ENCODE measurements at places on chromosomes 1 and 21. TPM values are rescaled to one million over a fixed set of nuclear protein-coding genes. Genes with fewer than 3 reads are reported as not detected.

LRRC53 gene
- not detected for total RNA-seq

BRINP2 gene
- 0.26 TPM for total RNA-seq

HPDL gene
- 0.17 TPM for total RNA-seq

NIBAN1 gene
- 91.7 TPM for total RNA-seq

SLC22A15 gene
- 21.0 TPM for total RNA-seq

OR2AK2 gene
- not detected for total RNA-seq

CD1E gene
- not detected for total RNA-seq

S100A11 gene
- 21.3 TPM for total RNA-seq

CRABP2 gene
- 70.4 TPM for total RNA-seq

CENPS gene
- 10.2 TPM for total RNA-seq

CACNA1E gene
- total RNA-seq: not detected

ARHGEF10L gene
- 13.1 TPM for total RNA-seq

HMGN1 gene
- 179 TPM for total RNA-seq

RAB25 gene
- total RNA-seq: not detected

ALPL gene
- total RNA-seq: 1.5 TPM

GPR52 gene
- total RNA-seq: 0.66 TPM

CA6 gene
- not detected for total RNA-seq

ACKR1 gene
- not detected for total RNA-seq

GNL2 gene
- 56.0 TPM for total RNA-seq

MX1 gene
- total RNA-seq: 35.7 TPM

ARHGEF16 gene
- 0.17 TPM for total RNA-seq

KCNE1 gene
- 0.33 TPM for total RNA-seq

FLAD1 gene
- total RNA-seq: 20.5 TPM

ERRFI1 gene
- total RNA-seq: 46.2 TPM

SPRR2E gene
- not detected for total RNA-seq

BGLAP gene
- total RNA-seq: 0.50 TPM

ZNF683 gene
- not detected for total RNA-seq
